CD4-positive, alpha-beta memory T cell (primary cell): ENCODE measurements at places on chromosomes 1 and 21. TPM values are rescaled to one million over a fixed set of nuclear protein-coding genes. Genes with fewer than 3 reads are reported as not detected.
A peak's percentile ranks its signal among the peaks of the same experiment; 100 is the strongest.

DNA sequence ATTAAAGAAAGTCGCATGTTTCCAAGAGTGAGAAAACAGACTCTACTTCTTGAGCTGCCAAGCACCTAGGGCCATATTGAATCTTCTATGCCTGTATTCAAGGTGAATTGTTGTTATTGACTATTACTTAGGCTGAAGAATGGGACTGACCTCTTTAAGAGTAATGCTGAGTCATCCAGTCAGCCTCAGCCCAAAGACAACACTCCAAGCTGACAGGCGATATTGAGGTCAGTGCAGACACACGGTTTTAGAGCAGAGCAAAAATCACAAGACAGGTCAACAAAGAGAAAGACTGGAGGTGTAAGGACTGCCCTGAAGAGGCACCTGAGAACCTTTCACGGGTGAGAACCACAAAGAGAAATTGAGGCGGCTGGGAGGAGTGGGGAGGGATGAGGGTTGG lies 146.9 kb downstream of the MIS18A start:
- DNase-seq, result no peak

GRCh38 chr21:46048926-46049889 lies 48.7 kb upstream of the COL6A2 start:
- DNase-seq, result no peak

GRCh38 chr1:224189561-224189960 lies 6.5 kb downstream of the DEGS1 start:
- no peak for DNase-seq

- DNase-seq, result peak; percentile 43
Observed at GRCh38 chr21:35222541-35222941, 173.4 kb upstream of the RUNX1 start.

- DNase-seq, result no peak
Observed at GRCh38 chr1:28171246-28171645, 5.2 kb downstream of the PTAFR start.

DNA sequence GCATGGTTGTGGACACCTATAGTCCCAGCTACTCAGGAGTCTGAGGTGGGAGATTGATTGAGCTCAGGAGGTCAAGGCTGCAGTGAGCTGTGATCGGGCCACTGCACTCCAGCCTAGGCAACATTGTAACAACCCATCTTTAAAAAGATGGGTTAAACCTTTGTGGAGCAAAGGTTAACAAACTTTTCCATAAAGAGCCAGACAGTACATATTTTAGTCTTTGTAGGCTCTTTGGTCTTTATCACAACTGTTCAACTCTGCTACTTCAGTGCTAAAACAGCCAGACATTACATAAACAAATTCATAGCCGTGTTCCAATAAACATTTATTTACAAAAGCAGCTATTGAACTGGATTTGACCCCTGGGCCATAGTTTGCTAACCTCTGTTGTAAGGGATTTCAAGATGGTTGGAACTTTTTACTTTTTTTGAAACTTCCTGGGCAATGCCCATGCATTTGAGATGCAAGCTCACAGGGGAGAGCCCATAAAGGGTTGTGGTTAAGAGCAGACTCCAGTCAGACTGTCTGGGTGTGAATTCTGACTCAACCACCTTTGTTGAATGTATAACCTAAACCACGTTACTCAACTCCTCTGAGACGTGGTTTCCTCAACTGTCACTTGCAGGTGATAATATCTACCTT lies 10.8 kb downstream of the INAVA start:
- peak; percentile 67 for DNase-seq

DNA sequence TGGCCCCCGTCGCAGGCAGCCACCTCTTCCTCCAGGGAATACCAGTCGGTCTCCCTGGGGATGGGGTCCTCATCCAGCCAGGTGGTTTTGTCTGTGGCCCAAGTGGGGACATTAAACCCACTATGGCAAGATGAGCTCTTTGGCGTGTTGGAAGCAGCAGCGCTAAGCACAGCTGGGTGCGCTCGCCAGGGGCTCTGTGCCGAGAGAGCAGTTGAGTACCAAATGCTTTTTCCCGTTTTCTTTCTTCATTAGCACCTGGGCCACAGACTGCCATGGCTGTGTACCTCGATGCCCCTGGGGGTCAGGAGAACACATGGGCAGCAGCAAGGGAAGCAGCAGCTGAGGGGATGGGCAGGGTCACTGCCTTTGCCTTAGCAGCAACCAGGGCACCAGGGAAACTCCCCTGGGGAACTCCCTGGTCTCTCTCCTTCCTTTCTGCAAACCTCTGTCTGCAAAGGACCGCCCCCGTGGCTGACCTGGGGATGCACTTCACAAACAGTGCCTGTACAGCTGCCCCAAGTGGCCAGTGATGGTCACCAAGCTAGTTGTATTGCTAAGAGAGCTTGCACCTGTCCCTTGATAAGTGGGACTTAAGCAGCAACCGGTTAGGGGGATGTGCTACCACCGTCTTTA lies 31.1 kb downstream of the EDARADD start:
- DNase-seq, result peak; percentile 12

- DNase-seq, result no peak
Observed at GRCh38 chr1:192147696-192148095, 10.6 kb upstream of the RGS18 start.

GRCh38 chr1:236064674-236065508 lies at the start of gene NID1:
Gene NID1, minus strand, starts transcription at chr1:236065090. Its CDS starts 11 bp downstream, at chr1:236065079.
- peak; percentile 17 for DNase-seq

GRCh38 chr1:54540582-54541295 lies 7.3 kb upstream of the ACOT11 start:
- no peak for DNase-seq

DNA sequence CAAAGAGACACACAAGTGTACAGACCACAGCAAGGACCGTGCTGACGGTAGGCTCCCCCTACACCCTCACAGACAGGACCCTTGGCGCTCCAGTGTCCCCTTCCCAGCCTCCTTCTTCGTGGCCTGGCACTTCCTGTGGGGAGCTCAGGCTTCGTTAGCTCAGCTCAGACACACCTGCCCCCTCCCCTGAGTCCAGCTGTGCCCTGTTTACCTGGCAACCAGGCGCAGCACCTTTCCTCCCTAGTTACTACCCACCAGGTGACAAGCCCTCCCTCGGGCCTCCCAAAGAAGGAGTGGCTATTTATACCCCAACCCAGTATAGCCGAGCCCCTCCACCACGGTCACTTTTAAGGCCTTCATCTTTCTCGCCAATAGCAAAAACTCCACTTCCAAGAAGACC lies 4.7 kb downstream of the CELF3 start:
- no peak for DNase-seq

- DNase-seq, result no peak
Observed at GRCh38 chr1:108554682-108555427, 5.0 kb upstream of the EEIG2 start.

DNA sequence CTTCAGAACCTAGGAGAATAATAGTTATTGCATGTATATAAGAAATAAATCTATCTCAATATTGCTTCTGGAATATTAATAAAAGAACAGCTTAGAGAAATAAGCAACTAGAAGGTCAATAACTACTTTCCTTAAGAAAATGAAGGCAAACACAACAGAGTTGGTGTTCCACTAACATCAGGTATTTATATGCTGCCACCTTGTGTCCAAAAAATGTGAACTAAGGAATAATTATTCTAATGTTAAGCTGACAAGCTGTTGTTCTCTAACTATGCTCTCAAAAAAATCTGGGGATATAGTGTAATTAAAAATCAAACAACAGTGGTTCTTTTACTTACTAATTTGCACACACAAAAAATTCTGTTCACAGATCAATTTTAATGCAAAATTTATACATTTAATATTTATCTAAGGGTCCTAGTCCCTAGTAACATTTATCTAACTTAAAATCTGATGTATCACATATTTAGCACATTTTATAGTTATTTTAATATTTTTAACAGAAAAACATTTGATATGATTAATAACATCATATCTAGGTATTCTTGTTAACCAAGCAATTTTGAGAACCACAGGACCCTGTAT lies 39.6 kb downstream of the UCHL5 start:
- DNase-seq, result no peak

GRCh38 chr1:154760469-154760933 lies 109.6 kb downstream of the KCNN3 start:
- DNase-seq, result peak; percentile 79

DNA sequence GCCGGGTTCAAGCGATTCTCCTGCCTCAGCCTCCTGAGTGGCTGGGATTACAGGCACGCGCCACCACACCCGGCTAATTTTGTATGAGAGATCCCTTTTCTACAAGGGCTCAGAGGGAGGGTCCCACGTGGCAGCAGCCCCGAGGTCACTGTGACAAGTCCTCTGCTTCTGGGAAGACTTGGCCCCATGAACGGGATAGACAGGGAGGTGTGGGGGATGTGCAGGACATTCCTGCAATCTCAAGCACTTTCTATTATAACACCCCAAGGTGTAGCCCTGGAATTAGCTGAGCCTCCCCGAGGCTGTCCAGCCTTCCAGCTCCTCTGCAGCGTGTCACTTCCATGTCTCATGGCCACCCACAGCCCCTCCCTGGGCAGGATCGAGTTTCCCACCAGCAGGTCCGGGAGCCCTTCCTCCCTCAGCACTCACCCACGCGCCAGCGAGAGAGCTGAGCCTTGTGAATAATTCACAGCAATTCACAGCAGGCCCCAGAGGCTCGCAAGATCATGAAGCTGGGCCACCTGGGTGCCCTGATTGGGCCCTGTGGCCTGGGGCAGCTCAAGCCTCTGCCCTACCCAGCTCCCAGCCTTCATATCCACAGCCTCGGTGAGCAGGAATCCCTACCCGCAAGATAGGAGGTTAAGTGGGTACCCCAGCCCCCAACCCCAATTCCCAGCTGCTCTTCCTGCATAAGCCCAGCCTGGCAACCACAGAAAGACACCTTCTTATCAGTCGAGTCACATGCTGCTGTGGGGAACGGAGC lies 22.8 kb upstream of the RNU1-4 start:
- DNase-seq, result no peak

DNA sequence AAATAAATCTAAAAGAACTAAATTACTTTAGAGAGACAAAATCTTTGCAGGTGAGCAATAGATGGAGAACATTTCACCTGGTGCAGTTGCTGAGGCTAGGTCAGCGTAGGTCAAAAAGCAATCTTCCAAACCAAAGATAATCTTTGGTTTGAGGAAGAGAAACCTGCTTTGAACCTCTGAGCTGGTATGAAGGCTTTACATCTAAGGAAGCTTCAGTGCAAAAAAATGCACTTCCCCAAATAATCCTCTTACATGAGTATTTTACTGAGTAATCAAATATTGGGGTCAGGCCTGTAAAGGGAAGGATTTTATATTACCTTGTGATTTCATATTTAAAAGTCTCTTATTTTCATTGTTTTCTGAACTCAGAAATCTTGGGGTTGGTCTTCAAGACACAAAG lies 223.6 kb downstream of the SRGAP2C start:
- no peak for DNase-seq

DNA sequence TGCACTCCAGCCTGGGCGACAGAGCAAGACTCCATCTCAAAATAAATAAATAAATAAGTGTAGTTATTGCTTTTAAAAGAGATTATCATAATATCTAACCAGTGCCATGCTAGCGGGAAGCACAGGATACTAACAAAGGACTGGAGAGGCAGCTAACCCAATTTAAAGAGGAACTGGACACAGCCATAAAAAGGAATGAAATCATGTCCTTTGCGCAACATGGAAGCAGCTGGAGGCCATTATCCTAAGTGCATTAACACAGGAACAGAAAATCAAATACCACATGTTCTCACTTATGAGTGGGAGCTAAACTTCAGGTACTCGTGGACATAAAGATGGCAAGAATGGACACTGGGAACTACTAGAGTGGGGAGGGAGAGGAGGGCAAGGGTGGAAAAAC lies 54.9 kb downstream of the TM2D1 start:
- DNase-seq, result no peak

- DNase-seq, result peak; percentile 6
Observed at GRCh38 chr21:37005548-37006485, 685 bp upstream of the RIPPLY3 start.

- DNase-seq, result no peak
Observed at GRCh38 chr1:27863538-27863915, 8.8 kb upstream of the THEMIS2 start.

DNA sequence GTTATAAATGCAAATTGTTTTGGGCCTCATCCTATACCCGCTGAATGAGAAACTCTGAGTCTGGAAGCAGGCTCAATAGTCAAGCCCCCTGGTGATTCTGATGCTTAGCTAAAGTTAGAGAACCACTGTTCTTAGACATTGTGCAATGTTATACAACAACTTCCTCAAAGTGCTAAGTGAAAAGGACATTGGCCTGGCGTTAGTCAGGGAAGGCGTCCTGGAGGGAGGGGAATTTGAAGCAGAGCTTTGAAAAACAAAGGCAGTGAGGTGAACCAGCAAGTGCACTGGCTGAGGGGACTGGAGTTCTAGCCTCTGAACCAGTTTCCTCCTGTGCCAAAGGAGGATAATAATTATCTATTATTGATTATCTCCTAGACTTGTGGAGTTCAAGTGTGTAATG lies 5.1 kb downstream of the CD1D start:
- DNase-seq, result no peak

DNA sequence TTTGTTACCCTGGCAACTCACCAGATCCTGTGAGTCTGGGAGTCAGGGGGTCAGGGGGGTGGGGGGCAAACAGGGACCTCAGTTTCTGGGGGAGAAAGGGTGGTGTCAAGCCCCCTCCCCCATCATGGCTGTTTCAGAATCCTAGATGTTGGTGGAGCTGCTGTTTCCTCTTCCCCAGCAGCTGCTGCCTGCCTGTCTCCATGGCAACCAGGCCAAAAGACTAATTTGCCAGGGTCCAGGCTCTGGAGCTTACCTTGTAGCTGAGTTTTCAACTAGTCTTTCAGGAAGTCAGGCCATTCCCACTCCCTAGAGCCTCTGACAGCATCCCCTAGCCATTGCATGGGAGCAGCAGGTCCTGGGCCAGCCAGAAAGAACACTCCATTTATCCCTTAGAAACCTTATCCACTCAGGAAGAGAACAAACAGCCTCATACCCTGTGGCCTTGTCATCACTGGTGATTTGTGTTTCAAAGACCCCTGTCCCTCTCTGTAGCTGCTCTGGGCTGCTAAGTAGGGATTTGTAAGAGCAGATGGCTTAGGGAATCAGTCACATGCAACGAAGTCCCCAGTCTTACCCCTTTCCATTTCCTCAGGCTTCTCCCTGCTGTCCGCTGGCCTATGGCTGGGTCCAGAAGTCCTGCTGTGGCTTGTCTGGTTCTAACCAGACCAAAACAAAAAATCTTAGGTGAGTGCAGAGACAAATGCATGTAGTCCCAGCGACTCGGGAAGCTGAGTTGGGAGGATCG lies 21.5 kb upstream of the STMN1 start:
- DNase-seq, result no peak

GRCh38 chr21:43325968-43326715 lies 100.8 kb downstream of the SIK1 start:
- DNase-seq, result no peak

DNA sequence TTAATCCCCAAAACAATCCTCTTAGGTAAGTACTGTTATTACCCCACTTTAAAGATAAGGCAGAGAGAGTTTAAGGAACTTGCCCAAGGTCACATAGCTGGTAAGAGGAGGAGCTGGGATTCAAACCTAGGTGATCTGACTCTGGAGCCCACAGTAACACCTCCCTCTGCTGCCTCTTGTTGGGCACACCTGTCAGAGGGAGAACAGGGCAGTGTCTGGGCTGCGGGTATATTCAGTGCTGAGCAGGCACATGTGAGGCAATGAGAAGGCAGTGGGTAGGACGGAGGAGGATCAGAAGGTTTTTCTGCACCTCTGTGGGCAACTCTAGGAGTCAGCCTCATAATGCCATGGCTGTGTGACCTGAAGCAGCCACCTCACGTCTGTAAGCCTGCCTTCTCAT lies 1.8 kb downstream of the HPCA start:
- no peak for DNase-seq

TRIM46 gene
- total RNA-seq, result 8.5 TPM

SV2A gene
- total RNA-seq, result 4.3 TPM

IARS2 gene
- 48.5 TPM for total RNA-seq

HLX gene
- total RNA-seq, result 0.20 TPM

RGSL1 gene
- total RNA-seq, result not detected

SRM gene
- total RNA-seq, result 55.1 TPM

MPL gene
- total RNA-seq, result not detected

DFFB gene
- total RNA-seq, result 26.1 TPM

MT1HL1 gene
- total RNA-seq, result not detected

CMPK1 gene
- total RNA-seq, result 153 TPM
